AG09309 (cell line): ENCODE measurements at places on chromosomes 3 and 15.
A peak's percentile ranks its signal among the peaks of the same experiment; 100 is the strongest.

- no peak for DNase-seq
Measured at GRCh38 chr3:78112291-78113010, 1072.6 kb downstream of the ROBO2 start.

DNA sequence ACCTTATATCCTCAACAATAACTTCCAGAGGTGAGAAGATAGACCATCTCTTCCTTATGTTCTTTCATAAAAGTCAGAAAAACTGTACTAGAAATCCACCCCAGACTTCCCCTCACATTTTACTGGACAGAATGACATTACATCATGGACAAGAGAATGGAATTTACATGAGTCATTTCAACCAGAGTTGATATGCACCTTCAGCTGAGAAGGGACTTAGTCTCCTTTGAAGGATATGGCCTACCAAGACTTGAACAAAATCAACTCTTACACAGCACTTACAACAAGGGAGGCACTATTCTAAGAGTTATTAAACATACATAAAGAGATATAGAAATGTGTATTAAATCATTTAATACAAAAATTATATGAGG is 380.0 kb upstream of the DPH6 start:
- no peak for DNase-seq

- no peak for DNase-seq
Measured at GRCh38 chr15:73601451-73602445, 31.4 kb downstream of the NPTN start.

DNA sequence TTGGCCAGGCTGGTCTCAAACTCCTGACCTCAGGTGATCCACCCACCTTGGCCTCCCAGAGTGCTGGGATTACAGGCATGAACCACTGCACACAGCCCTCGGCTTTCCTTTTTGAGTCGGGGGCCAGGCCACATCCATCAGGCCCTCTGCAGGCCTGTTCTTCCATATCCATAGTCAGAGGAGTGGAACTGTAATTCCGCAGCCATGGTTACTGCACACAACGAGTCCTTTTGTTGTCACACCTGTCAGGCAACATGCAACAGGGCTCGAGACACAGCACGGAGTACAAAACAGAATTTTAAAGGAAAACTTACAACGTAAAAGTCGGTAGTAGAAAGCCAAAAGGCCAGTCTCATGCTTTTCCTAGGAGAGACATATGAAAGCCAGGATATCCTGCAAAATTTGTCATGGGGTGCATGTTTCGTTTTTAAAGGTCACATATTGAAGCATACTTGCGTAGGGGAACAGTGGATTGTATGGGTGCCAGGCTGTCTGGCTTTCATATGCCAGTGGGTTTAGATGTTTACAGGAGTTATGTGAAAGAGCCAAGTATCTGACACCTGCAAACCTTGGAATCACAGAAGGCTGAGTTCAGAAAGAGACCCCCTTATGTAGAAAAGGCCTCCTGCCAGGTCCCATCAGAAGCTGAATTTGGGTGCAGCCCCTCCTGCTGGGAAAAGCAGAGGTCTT is 63.2 kb upstream of the LPP start:
- no peak for DNase-seq

GRCh38 chr3:117735481-117736101 is 1026.0 kb downstream of the TUSC7 start:
- peak; percentile 11 for DNase-seq

- no peak for DNase-seq
Measured at GRCh38 chr3:152742368-152743347, 92.3 kb upstream of the P2RY1 start.

DNA sequence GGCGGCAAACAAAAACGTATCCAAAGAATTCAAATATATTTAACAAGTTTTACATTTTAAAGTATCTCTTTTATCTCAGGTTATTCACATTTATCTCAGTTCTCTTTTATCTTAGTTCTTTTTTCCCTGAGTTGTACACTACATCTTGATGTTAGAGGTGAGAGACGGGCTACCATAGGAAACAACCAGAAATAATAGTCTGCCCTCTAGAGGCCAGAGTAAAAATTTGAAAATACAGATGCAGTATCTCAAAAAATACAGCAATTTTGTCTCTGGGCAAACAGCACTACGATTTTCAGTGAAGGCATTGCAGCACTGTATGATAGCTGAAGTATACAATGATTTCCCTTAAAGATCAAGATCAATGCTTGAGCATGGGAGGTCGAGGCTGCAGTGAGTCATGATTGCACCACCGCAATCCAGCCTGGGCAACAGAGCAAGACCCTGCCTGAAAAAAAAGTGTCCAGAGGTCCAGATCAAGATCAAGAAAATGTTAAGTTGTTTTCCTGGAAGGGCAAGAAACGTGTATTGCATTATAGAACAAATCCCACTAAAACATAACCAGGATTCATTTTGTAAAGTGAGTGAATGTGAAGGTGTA is 82.6 kb upstream of the ATP11B start:
- no peak for DNase-seq

GRCh38 chr3:37580237-37580636 is 281.4 kb upstream of the CTDSPL start:
- DNase-seq: no peak

- no peak for DNase-seq
Measured at GRCh38 chr15:95327183-95327525, 1003.3 kb upstream of the NR2F2 start.

DNA sequence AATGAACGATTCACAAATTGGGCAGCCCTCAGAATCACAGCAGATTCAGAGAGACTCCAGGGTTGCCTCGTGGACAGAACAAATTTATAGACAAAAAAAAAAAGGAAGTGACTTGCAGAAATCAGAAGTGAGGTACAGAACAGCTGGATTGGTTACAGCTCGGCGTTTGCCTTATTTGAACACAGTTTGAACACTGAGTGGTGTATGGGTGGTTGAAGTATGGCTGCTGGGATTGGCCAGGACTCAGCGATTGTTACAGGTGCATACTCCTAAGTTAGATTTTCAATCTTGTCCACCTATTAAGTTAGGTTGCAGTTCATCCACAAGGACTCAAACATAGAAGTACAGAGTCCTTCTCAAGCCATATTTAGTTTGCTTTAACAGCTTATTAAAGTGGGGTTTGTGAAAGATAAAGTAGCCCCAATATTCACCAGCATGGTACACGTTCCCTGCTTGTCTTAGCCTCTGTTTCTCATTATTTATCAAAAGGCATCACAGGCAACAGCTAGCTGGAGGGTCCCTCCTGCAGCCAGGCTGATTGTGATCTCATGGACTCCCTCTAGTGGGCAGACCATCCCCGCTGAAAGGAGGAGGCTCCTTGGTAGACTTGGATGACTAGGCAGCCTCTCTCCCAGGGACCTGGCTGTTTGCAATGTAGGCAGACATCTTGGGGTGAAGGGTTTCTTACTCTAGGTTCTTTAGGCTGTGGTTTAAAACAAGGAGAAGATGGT is 17.6 kb upstream of the ALDH1L1 start:
- no peak for DNase-seq

- DNase-seq: no peak
Measured at GRCh38 chr3:131995891-131996290, 38.9 kb downstream of the CPNE4 start.

GRCh38 chr3:112776000-112776399 is 70.7 kb downstream of the CD200R1L start:
- DNase-seq: no peak

DNA sequence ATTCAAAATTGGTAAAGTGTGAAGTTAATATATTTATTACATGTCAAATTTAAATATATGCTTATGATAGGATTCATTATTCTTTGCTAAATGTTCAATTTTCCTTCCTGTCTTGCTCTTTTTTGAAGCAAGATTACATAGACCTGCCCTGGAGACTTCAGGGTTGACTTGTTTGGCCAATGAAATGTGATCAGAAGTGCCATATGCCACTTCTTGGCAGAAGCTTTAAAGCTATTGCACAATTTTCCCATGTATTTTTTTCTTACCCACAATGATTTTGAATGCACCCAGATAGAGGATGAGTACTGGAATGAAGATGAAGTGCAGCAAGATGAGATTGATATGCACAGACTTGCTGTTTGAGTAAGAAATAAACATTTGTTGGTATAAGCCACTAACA is 406.3 kb upstream of the BCHE start:
- no peak for DNase-seq

DNA sequence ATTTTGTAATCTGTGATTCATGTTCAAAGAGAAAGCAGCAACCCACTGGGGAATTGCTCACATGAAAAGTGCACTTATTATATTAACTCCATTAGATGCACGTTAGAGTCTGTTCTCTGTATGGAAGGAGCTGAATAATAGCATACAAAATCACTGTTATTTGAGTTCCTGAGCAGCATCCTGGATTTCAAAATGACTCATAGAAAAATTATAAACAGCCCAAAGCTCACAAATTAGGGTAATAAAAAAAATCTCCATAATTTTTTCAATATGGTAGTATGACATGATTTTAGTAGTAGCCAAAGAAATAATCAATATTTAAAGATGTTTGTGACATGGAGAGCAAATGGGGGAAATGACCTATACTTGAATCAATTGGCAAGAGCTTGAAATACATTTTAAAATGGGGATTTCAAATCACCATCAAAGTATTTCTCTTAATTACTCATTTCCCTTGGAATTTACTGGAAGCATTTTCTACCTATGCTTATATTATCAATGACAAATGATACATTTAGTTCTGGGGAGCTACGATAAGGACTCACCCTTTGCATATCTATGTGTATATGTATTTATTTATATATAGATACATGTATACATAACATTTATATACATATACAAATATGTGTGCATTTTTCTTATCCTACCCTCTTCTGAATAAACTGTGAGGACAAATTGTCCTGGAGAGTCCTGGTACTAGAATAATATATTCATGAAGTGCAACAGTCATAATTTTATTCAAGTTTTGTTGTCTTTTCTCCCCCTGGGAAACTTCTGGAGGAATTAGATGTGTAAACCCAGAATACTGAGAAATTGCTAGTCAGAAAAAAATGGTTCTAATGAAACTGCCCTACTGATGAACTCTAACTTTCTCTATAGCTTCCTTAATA is 116.3 kb downstream of the RPL22L1 start:
- DNase-seq: no peak

DNA sequence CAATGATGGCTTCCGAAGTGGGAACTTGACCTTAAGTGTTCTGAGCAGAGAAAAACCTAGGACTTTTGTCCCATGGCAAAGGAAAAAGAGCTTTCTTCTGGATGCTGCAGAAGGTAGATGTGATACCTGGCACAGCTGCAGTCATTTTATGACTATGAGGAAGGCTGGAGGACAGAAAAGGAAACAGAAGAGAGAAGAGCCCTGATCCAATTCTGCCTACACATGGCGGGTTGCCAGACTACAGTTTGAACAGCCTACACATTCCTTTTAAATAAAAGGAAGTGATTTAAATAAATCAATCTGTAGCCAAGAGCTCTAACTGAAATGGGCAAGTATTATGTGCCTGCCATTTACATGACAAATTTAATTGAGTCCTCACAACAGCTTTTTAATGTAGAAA is 43.6 kb upstream of the CHRNB4 start:
- no peak for DNase-seq

GRCh38 chr3:157672061-157672460 is 168.8 kb upstream of the VEPH1 start:
- DNase-seq: no peak

DNA sequence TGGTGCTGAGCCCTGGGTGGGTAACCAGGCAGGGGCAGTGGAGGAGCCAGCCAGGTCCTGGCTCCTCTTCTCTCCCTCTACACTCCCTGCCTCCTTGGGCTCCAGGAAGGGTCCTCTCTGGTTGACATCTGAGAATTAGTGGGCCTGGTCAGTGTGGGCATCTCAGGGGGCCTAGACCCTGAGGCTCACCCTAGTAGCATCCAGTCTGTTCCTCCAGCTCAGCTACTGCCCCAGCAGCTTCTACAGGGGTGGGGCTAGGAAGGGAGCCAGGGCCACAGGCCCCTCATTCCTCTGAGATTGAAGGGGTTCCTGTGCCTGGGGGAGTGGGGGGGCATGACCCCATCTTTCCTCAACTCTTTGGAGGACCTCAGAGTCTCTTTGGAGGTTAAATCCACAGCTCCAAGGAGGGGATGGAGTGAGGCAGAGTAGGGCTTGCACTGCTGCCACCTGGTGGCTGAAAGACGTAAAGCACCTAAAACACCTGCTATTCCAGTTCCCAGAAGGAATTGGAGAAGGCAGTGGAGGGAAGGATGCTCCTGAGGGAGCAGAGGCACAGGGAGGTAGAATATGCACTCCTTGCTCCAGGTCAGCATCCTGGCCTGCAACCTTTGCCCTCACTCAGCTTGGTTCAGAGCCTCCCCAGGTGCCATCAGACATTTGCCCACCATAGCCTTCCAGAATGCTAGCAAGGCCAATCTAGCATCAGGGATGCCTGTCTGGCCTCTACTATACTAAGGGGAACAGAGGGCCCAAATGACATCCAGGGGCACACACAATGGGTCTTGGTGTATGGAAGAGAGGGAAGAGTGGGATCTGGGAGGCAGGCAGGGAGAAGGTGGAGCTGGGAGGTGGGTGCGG is 25.1 kb downstream of the C3orf18 start:
- no peak for DNase-seq

DNA sequence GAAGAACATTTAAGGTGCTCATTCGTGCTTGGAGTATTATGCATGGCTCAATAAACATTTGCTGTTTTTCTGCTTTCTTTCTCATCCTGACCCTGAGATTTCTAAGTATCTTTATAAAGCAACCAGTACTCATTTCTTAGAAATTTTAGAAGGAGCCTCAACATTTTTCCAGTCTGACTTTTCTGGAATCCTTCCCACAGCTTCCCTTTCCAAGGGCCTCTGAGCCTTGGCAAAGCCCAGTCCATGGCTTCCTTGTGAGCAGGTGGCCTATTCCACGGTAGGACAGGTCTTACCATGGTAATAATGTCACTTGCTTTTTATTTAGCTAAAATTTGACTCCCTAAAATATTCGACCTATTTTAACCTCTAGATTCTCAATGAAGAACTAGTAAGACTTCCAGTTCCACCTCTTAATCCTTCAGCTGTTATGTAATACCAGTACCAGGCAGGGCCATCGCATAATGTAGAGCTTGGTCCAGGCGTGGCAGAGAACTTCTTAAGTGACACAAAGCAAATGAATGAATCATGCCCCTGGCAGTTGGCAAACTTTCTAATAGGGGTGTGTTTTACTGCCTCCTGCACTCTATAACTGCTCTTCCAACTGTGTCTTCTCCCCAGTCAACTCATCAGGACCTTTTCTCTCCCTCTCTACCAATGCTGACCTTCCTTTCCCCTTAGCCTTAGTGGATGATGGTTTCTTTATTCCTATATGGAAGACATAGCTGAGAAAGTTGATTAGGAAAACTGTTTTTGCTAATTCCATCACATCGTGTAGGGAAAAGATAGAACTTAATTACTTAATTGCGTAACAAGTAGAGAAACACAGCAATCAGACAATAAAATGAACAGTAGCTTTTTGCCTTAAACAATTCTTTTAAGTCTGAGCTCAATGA is 894 bp upstream of the TM4SF4 start:
- DNase-seq: peak; percentile 70

- no peak for DNase-seq
Measured at GRCh38 chr15:35720019-35720418, 174.1 kb upstream of the DPH6 start.

- no peak for DNase-seq
Measured at GRCh38 chr3:129794311-129795185, 99.0 kb downstream of the TMCC1 start.

GRCh38 chr3:61882253-61882652 is 320.9 kb downstream of the PTPRG start:
- no peak for DNase-seq
